Activated CD8-positive, alpha-beta memory T cell treated with anti-CD3 and anti-CD28 coated beads, Interleukin-2, amount 50 U/mL, for 48 hours (primary cell): ENCODE measurements at places on chromosomes 16 and 17.

GRCh38 chr17:56934280-56934679 lies 20.4 kb upstream of the TRIM25 start:
- DNase-seq, result no peak

DNA sequence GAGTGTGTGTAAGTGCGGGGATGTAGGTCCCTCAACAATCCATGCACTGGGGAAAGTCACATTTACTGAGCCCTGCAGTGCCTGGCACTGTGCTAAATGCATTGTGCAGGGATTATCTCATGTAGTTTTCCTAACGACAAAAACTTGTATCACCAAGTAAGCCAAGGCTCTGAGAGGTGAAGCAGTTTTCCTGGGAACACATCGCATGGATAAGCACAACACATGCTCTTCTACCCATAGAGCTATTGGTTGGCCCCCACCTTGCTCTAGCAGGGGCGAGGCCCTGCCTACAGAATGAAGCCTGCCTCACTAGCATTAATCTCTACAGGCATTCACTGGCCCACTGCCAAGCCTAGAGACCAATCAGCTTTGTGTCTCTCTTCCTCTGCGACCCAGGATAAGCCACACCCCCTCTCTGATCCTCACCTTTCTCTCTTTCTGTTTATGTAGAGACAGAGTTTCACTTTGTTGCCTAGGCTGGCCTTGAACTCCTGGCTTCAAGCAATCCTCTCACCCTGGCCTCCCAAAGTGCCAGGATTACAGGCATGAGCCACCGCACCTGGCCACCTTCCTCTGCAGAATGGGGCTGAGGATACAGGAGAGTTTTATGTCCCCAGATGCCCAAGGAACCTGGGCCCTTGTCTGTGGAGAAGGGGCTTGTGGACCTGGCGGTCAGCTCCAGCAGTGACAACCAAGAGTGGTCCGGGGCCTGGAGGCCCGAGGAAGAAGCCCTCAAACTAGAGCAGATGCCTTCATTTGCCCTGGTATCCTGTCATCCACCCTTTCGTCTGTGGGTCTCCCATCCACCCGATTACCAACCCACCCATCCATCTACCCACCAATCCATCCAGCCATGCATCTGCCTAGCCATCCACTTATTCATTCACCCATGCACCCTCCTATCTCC lies 12.8 kb downstream of the CDH16 start:
- no peak for DNase-seq

- DNase-seq, result no peak
These were observed 38.2 kb upstream of the ZFHX3 start for GRCh38 chr16:73086108-73086507.

DNA sequence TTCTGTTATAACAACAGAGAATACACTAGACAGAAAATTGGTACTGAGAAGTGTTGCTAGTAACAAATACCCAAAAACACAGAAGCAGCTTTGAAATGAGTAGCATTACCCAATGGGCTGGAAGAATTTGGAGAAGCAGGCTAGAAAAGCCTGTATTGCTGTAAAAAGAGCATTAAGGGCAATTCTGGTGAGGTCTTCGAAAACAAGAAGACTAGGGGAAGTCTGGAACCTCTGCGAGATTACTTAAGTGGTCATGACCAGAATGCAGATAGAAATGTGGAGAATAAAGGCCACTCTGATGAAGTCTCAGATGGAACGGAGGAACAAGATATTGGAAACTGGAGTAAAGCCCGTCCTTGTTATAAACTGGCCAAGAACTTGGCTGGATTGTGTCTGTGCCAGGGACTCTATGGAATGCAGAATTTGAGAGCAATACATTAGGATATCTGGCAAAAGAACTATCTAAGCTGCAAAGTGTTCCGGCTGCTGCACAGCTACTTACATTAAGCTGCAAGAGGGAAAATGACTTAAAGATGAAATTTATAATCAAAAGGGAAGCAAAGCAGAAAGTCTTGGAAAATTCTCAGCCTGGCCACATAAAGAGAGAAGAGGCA lies 44.9 kb upstream of the PEMT start:
- no peak for DNase-seq

DNA sequence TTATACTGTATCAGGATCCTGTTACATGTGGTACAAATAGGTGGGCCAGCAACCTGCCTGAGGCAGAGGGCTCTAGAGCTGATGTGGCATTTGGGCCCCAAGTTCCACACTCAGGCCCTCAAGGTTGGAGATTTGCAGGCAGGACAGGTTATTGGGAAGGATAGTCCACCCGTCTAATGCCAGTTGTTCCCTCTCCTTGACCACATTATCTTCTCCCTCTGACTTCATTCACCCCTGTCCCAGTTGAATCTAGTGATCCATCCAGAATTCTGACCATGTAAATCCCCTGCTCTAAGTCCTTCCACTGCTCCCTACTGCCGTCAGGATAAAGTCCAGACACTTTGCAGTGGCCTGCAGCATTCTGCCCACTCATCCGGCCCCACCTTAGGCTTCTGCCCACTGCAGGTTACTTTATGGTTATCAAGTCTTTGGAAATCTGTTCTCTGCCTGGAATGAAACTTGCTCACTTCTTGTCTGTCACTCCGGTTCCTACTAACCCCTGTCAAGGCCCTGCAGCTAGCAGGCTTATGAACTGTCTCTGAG lies 1.9 kb upstream of the NFATC3 start:
- DNase-seq, result peak; percentile 55

DNA sequence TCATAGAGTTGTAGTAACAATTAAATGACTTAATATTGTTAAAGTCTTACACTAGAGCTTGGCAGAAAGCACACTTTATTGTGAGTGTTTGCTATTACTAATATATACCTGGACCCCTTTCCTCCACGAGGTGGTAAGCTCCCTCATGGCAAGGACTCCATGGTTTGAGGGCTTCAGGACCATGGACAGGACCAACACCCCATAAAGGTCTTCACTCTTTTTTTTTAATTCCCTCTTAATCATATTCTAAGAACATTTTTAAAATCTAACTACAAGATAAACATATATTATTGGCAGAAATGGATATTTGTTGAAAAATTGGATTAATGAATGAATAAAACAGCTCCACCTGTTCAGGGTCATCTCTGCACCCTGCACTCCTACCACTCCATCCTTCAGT lies 154.5 kb downstream of the CBLN1 start:
- no peak for DNase-seq

DNA sequence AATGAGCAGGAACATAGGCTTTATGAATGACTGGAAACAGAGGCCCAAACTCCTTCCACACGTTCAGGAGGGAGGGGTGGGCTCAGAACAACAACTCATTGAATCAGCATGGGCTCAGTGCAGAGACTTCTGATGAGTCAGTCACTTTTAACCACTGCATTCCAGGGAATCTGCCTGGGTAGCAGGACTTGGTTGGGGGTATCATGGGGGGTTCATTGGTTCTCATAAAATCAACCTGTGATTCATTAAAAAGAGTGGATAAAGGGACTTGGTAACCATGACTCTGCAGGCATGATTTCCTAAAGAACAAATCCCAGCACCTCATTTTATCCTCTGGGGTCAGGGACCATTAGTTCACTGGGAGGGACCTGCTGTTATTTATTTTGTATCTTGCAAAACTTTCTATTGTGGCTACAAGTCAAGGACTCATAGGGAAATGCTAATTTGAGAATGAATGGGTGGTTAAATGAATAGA lies 13.8 kb downstream of the ITGB3 start:
- DNase-seq, result no peak

DNA sequence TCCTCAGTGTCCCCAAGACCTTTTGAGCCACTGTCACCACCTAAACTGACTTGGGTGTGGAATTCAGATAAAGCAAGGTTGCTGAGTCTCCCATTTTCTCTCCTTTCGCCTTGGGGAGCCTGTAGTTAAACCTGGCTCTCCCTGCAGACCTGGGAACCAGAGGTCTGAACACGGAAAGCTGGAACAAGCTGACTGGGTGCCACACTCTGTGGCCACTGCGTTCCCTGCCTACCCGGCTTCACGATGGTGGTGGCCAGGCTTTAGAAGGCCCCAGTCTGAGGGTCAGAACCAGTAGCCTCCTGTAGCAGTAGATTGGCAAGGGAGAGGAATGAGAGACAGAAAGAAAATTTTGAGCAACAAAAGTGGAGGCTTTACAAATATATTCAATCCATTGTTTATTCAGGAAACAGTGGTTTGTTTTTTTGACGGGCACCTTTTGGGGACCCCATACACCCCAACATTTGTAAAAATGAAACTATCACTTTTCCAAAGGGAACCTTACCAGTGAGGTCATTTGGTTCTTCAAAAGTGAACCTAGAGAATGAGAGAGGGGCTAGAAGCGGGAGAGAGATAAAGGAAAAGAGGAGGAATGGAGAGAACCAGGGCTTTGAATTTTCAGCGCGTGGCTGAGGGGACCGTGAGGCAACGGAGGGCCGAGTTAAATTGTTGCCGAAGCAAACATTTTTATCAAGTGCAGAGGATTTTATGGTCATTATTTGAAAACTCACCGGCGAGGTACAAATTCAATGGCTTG lies 1.8 kb upstream of the HOXB8 start:
- no peak for DNase-seq

DNA sequence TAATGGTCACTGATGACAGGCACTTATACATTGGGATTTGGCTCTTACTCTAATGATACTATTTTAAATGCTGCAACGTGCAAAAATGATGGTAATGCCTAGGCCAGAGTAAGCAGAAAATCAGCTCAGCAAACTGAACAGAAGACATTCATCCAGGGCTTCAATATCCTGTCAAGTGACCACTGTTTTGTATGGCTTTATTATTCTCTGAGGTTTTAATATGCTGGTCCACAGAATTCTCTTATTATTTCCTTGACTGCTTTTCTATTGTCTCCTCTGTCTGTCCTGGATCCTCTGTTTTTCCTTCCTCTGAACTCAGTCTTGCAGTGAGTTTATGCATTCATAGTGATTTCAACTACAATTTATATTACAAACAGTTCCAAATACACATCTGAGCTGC lies 90.8 kb upstream of the PMFBP1 start:
- no peak for DNase-seq

GRCh38 chr16:14464796-14465195 lies 165.3 kb downstream of the PARN start:
- no peak for DNase-seq
